ENCODE measurements at places on chromosomes 12 and 14.

DNA sequence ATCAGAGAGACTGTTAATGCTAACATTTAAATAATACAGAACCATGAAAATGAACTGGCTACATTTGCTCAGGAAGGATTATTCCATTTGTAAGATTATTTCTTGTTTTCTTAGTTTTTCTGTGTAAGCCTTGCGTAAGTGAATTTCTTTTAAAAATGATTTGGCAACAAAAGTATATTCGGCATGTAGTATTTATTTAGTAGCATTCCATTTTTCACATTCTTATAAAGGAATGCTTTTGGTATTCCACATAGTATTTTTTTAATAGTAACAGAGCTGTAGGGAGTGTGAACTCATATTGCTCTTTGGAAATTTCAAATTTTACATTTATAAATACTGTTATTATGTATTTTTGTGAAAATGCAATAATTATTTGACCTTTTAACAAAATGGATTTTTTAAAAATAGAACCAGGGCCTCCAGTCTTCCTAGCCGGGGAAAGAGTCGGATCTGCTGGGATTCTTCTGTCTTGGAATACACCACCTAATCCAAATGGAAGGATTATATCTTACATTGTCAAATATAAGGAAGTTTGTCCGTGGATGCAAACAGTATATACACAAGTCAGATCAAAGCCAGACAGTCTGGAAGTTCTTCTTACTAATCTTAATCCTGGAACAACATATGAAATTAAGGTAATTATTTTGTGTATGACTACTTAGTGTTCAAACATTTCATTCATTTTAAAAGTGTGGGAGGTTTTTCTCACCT lies 1.2 kb downstream of the PTPRQ start:
- DNase-seq, result no peak

- no peak for DNase-seq
Observed at GRCh38 chr12:132736378-132736777, 25.3 kb downstream of the ANKLE2 start.

DNA sequence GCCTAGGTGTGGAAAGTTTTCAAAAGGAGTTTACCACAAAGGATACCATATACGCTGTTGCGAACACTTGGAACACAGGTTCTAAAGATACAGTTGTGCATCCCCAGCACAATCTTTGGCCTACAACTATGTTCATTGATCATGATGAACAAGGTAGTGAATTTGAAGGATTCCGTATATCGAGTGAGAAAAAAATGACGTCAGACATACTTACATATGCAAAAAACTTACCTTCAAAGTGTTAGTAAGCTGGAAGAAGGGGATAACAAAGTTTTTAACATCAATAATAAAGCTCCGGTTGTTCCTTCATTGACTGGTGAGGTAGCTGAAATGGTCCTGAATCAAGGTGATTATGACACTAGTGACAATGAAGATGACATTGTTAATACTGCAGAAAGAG lies 133.9 kb upstream of the PDE3A start:
- no peak for DNase-seq

DNA sequence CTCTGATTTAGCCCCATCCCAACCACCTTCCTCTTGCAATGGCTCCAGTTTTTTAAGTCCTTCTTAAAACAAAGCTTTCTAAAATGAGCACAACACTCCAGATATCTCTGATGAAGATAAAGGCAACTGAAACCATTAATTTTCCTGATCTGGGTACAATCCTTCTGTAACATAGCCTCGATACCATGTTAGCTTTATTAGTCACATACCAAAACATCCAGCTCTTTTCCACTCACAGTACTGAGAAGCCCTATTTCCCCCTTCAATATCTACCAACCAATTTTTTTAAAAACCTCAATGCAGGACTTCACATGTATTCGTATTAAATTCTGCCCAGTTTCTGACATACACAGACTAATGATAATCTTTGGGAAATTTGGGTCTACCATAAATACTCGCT lies 105.9 kb downstream of the MED13L start:
- no peak for DNase-seq

- DNase-seq, result no peak
Observed at GRCh38 chr12:14048941-14049545, 67.6 kb upstream of the GRIN2B start.

All from MG63 (cell line).